ENCODE measurements at places on chromosomes 4 and X.

- DNase-seq: no peak
Observed at GRCh38 chr4:139625093-139625455, 40.5 kb upstream of the MGST2 start.

DNA sequence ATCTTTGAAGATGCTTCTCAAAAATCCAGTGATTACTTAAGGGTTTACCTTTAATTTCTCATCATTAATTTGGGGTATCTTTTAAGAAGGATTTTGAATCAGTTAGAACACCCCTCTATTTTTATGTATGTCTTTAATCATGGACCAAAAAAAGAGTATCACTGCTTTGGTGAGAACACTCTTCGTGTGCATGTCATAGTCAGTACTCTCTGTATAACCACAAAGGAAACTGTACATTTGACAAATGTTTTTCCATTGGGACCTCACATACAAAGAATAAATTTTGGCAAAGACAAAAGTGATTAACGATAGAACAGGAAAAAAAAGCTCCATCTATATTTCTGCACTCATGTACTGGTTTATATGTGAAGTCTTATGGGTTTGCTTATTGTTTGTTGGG is 31.3 kb downstream of the FAM241A start:
- no peak for DNase-seq

GRCh38 chrX:16750136-16750535 is 30.7 kb downstream of the SYAP1 start:
- no peak for DNase-seq

DNA sequence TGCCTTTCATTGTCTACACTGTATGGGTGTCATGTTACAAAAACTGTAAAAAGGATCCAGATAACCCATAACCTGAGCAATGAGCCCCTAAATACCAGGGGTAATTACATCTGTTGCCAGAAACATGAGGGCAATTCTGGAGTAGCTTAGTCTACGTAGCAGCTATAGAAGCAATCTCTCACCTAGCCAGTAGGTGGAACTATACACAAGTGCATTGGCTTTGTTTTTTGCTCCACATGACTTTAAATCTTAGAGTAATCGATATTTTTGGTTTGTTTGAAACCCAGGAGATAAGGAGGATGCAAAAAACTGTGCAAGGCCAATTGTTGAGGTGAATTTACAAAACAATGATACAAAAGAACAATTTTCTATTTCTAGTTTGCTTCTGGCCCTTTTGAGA is 57.5 kb downstream of the GPR82 start:
- no peak for DNase-seq

DNA sequence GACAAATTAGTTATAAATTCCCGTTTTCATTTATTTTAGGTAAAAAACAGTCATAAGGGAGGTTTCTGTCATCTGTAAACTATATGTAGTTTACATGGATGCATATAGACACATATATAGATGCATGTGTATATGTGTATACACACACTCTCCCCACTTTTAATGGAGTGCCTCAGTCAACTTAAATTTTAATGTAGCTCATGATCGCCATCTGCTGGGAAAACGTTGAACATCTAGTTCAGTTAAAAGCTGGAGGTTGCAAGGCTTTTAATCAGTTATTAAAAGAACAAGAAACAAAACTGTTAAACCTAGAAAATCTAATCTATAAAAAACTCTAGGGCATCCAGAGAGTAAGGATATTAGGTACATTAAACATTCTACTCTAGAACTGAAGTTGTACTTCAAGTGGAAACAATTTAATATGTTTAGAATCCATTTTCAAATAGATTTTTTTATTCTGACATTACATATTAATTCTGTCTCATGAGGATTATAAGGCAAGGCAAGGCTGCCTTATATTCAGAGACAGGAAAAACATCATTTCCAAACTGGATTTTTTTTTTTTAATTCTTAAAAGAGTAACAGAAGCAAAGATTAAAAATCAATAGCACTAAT is 122.6 kb downstream of the SHISA3 start:
- peak; percentile 51 for DNase-seq

GRCh38 chr4:61296144-61296543 is 96.0 kb downstream of the ADGRL3 start:
- no peak for DNase-seq

DNA sequence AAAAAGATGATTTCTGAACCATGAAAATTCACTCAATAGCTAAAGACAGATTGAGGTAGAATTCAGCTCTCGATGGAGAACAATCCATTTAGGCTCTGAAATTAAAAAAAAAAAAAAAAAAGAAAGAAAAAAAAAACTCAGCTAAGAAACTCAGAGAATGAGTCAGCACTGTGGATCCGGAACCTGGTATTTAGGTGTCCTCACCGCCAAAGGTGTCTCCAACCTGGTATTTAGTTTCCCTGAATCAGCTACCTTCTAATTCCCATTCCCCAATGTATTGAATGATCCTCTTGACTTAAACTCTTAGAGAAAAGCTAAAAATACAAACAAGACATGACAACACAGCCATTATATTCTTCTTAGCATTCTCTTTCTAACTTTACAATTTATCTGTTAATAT is 150.3 kb upstream of the RASGEF1B start:
- DNase-seq: no peak

DNA sequence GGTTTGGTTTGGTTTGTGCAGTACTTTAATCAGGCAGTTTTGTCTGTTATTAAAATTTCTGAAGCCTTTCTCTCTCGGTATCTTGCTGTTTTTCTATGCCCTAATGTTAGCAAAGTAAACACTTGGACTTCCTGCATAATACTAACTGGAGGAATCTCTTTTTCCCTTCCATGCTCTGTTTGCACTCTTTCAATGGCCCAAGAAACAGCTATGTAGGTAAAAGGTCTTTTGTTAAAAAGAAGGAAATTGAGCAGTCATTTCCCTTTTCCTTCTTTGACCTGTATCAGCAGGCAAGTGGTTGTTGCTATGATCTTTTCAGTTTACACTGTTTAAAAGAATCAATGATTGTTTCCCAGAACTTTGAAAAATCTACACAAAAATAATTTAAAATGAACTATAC is 82.7 kb downstream of the CCSER1 start:
- DNase-seq: no peak

- DNase-seq: no peak
Observed at GRCh38 chr4:66123831-66124413, 453.6 kb upstream of the EPHA5 start.

DNA sequence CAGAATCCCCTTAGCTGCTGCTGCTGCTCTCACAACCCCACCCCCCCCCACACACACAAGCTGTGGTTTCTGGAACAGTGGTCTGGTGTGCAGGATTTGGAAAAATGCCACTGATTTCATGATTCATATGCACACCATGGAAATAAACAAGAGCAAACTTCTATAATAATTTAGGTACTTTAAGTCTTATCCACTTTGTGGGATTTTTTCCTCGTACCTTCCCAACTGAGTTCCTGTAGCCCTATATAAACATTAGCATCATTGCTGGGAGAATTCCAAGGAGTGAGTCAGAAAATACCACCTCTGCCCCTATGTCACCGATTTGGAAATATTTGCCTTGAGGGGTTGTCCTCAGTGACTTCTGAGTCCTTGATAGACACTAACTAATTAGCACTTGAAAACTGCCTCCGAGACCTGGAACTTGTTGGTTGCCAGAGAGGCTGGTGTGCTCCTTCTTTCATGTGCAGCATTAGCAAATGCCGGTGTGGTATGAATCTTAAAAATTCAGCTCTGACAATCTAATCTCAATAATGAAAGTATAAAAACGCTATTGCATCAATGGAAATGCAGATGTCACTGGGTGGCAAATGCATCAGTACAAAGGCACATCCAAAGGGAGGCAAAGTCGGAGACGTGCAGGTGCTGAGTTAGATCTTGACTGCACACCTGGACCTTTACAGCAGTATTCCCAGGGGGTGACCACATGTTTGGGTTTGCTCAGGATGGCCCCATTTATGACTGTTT is 61.8 kb downstream of the CPE start:
- DNase-seq: no peak

- DNase-seq: no peak
Observed at GRCh38 chr4:158818560-158819140, 49.8 kb downstream of the FNIP2 start.

DNA sequence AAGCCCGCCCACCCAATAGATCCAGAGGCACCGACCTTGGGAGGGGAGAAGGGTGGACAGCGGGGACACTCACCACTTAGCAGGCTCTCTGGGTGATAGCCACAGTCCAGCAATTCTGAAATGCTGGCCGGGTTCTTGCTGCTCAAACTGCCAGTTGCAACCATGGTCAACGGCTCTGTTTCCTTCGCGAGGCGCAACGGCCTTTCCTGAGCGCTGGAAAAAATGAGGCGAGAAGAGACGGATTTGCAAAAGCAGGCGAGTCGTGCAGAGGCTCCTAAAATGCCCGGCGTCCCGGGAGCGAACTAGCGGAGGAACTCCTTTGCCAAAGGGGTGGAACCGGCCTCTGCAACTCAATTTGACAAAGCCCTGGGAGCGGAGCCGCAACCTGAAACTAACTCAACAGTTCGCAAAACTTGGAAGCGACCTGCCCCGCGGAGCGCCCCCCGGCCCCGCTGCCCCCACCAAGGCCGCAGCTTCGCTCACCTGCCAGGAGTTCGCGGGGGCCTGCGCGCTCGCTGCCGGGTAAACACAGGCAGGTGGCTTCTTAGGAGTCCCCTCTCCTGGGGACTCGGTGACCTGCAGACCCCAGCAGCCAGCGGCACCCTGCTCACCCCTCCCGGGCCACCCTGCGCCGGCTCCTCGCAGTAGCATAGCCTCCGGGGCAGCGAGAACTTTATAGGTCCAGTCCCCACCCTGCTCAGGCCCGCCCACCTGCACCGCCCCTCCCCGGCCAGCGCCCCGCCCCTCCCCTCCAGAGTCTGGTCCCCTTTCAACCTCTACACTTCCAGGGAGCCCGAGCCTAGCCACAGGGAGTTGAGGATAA is at the start of gene DDIT4L:
TSS of gene DDIT4L (minus strand) at position 649 of the 823 bp plus-strand sequence. CDS start at position 164, 485 bp downstream.
- peak; percentile 28 for DNase-seq

DNA sequence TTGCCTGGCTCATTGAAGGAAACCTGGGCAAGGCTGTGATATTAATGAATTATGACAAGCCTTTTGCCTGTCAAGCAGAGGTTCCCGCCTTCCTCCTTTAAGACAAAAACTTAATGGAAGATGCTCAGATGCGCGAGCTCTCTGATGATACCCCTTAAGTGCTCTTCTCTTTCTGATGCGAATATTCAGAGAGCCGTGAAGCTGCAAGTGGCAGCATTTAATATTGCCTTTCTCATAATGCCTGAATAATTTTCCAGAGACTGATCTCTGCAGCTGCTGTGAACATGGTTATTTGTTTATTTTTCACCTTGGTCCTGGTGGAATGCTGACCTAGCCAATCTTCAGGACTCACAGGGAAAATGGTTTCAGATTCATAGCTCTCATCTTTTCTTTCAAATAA is 251.8 kb downstream of the TENM3 start:
- no peak for DNase-seq

- DNase-seq: no peak
Observed at GRCh38 chrX:136215559-136215958, 35.6 kb downstream of the MAP7D3 start.

GRCh38 chr4:10504570-10505179 is 47.4 kb upstream of the ZNF518B start:
- DNase-seq: no peak

DNA sequence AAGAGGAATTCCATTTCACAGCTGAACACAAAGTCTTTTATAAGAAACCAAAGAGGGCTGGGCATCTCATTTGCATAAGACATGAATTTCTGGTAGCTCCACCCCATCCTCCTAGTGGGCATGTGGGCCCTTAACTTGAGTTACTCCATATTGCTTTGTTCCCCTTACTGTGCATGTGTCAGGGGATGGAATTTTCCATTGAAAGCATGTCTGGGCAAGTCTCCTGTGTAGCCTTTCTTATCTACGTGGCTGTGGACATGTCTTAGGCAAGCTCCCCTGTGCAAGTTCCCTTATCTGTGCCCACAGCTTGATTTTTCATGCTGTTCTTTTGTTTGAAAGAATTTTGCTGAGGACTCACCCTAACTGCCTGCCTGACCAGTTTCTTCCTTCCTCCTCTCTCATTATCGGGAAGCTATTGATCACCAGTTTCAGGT is 123.5 kb upstream of the JADE1 start:
- no peak for DNase-seq

GRCh38 chrX:40872351-40872750 is 137.0 kb upstream of the MED14 start:
- no peak for DNase-seq

DNA sequence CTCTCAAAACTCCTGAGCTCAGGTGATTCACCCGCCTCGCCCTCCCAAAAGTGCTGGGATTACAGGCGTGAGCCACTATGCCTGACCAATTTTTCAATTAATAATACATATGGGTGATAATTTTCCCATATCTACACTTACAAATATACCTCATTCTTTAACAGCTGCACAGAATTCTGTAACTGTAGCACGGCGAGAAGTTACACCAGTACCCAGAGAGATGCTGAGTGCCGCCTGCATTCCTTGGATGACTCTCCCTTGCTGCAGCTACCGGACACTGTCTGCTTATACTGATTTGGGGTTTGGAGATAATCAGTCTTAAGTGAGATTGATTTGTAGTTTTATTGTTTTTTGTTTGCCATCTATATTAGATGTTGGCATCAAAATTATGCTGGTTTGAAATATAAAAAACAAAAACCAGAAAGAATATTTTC is 5.8 kb downstream of the TIFA start:
- no peak for DNase-seq

GRCh38 chr4:148542922-148543623 is 100.9 kb upstream of the NR3C2 start:
- no peak for DNase-seq

- DNase-seq: no peak
Observed at GRCh38 chr4:105179539-105180401, 33.1 kb downstream of the TET2 start.

- DNase-seq: no peak
Observed at GRCh38 chr4:1408418-1408817, 2.2 kb upstream of the NKX1-1 start.

- peak; percentile 28 for DNase-seq
Observed at GRCh38 chrX:103376118-103376978, at the start of gene BEX3. Gene BEX3, plus strand, starts transcription at chrX:103376538. Its CDS starts 984 bp downstream, at chrX:103377522.

- no peak for DNase-seq
Observed at GRCh38 chr4:139007640-139008039, 7.9 kb upstream of the NOCT start.

- no peak for DNase-seq
Observed at GRCh38 chrX:137401092-137401491, 164.8 kb upstream of the ZIC3 start.

DNA sequence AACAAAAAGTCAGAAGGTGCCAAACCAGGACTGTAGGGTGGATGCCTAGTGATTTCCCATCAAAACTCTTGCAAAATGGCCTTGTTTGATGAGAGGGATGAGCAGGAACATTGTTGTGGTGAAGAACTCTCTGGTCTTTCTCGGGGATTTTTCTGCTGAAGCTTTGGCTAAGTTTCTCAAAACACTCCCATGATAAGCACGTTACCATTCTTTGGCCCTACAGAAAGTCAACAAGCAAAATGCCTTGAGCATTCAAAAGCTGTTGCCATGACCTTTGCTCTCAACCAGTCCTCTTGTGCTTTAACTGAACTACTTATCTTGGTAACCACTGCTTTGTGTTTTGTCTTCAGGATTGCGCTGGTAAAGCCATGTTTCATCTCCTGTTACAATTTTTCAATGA is 3.0 kb upstream of the SEC31A start:
- DNase-seq: no peak

- no peak for DNase-seq
Observed at GRCh38 chrX:111102636-111103035, 6.6 kb downstream of the PAK3 start.

- no peak for DNase-seq
Observed at GRCh38 chr4:155911905-155912304, 8.4 kb downstream of the TDO2 start.

Data from heart right ventricle (tissue), 16 donors.